ENCODE measurements at places on chromosomes 3 and 15.

GRCh38 chr15:33735637-33736247, 232.6 kb upstream of the CHRM5 start:
- peak; percentile 33 for DNase-seq

DNA sequence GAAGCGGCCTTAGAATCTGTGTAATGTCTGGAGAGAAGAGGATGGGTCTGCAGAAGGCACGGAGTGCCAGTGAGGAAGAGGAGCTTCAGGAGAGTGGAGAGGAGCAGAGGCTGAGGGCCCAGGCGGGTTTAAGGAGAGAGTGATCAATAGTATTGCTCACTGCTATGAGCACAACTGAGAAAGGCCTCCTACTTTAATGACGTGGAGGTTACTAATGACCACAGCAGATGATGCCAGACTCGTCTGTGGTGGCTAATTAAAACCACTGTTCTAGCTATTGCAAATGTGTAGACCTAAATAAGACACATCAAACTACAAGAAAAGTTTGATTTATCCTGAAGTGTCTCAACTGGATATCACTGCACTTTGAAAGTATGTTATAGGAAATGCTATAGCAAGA, 33.2 kb downstream of the MTMR10 start:
- no peak for DNase-seq

- peak; percentile 46 for DNase-seq
Measured at GRCh38 chr15:96333131-96334016, 2.9 kb downstream of the NR2F2 start.

- DNase-seq, result no peak
Measured at GRCh38 chr3:67044295-67044694, 46.2 kb downstream of the KBTBD8 start.

GRCh38 chr3:46488735-46489361, 8.9 kb upstream of the RTP3 start:
- peak; percentile 87 for DNase-seq

GRCh38 chr3:114567771-114568170, 273.9 kb downstream of the TIGIT start:
- DNase-seq, result no peak

DNA sequence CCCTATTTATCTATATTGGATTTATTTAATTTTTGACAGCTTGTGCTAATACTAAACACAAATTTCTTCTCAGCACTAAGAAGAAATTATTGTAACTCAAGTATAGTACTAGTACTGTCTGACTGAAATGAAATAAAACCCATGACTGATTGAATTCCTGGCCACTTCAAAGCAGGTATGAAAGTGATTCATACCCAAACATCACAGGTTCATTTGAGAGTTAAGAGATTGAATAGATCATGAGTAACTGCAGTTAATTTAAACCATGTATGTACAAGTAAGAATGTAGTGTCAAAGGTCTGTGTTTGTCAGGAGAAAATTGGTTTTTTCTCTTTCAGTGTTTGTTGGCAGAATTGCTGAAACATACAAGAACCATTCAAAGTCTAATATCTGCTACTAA, 332.0 kb upstream of the GRM7 start:
- DNase-seq, result no peak
